RKO (cell line): ENCODE measurements at places on chromosomes 13 and 19.

DNA sequence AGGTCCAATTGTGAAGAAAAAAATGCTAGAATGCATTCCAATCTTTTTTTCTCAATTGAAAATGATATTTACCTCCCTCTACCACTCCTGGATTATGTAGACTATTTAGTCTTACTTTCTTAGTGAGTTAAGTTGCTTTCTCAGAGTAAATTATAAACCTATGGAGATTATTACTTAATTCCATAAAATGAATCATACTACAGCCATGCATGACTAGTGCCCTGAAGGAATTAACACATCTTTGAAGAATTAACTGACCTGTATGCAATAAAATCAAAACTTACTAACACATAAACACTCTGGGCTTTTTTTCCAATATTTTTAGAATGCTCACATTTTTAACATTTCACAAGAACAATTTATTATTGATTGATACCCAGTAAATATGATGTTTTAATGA lies 379.4 kb upstream of the DACH1 start:
- peak; percentile 23 for DNase-seq

DNA sequence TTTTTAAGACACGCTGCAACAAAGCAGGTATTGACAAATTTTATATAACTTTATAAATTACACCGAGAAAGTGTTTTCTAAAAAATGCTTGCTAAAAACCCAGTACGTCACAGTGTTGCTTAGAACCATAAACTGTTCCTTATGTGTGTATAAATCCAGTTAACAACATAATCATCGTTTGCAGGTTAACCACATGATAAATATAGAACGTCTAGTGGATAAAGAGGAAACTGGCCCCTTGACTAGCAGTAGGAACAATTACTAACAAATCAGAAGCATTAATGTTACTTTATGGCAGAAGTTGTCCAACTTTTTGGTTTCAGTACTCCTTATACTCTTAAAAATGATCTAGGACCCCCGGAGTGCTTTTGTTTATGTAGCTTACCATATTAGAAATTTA lies 1.2 kb downstream of the BRCA2 start:
- DNase-seq, result peak; percentile 49

GRCh38 chr13:98514288-98514687 lies 62.6 kb downstream of the STK24 start:
- DNase-seq, result no peak

- no peak for DNase-seq
Measured at GRCh38 chr13:24133021-24133795, 27.3 kb upstream of the SPATA13 start.

- peak; percentile 68 for DNase-seq
Measured at GRCh38 chr19:51398096-51398704, 7.8 kb upstream of the C19orf84 start.

- no peak for DNase-seq
Measured at GRCh38 chr19:32911467-32911866, 41.9 kb upstream of the SLC7A9 start.

- DNase-seq, result peak; percentile 48
Measured at GRCh38 chr13:112160558-112160957, 93.6 kb downstream of the SOX1 start.

DNA sequence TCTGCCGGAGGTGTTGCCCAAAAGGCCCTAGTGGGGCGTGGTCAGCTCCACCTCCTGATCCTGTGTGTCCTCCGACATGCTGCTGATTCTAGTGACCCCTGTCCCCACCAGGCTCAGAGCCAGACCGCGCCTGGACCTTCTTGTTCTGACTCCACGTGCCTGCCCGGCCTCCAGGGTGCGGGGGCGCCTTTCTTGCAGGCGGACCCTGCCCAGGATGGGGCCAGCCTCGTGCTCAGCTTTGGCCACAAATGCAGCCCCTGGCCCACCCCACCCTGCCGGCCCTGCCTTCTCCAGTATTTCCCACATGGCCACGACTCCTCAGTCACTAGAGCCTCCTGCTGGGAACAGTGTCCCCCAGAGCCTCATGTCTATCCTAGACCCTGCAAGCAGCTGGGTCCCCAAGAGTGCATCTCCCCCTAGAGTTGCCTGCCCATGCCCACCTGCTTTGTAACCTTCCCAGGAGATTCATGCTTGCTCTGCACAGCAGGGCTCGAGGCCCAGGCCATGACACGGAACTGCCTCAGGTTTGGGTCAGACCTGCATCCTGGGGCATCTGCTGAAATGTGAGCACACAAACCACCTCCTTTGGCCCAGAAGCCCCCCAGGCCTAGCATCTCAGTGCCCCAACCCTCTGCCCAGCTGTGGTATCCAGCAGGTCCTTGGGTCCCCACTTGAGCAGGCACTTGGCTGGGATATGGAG lies 27.0 kb downstream of the TMEM161A start:
- DNase-seq, result no peak

DNA sequence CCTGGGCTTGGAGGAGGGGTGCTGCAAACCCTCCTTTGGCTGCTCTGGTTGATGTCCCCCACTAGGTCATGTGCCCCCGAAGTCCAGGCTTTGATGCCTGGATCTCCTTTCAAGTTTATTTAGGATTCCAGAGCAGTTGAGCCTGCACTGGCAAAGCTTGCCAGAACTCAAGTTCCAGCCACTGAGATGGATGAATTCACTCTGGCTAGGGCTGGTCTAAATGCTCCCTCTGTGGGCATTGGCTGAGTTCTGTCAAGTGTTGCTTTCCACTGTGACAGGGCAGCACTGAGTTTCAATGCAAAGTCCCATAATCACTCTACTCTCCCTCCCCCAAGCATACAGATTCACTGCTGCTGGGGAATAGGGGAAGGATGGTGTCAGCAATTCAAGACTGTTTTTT lies 17.8 kb upstream of the LMO7 start:
- no peak for DNase-seq

- DNase-seq, result no peak
Measured at GRCh38 chr13:44652962-44653660, 77.0 kb upstream of the TSC22D1 start.
